ENCODE measurements at places on chromosomes 3 and 15.

- H3K27me3 ChIP-seq, result no peaks in the 10 kb centered on the region
- H3K36me3 ChIP-seq, result no peaks in the 10 kb centered on the region
- H3K4me3 ChIP-seq, result no peak overlapping the region
- H3K27ac ChIP-seq, result no peak overlapping the region
Observed at GRCh38 chr15:61106044-61106834, 122.9 kb downstream of the RORA start.

DNA sequence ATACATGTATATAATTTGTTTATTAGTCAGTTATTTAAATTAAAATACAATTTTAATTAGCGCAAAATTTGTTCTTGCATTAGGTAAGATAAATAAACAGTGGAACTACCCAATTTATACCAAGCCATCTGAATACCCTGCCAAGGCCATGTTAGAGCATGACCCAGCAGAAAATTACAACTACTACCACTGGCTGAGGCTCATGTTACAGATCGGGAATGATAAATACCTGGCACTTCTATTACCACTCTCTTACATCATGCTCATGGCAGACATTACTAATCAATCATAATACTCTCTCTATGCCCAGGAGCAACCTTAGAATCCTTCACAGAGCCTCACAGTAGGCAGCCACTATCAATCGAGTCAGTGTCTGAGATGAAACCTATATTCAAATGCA is 21.2 kb upstream of the LMOD3 start:
- no peaks in the 10 kb centered on the region for H3K36me3 ChIP-seq
- no peak overlapping the region for H3K27ac ChIP-seq
- no peaks in the 10 kb centered on the region for H3K27me3 ChIP-seq
- no peak overlapping the region for H3K4me3 ChIP-seq

GRCh38 chr3:13098192-13098988 is 25.2 kb upstream of the IQSEC1 start:
- no peaks in the 10 kb centered on the region for H3K36me3 ChIP-seq
- H3K27me3 ChIP-seq, result no peaks in the 10 kb centered on the region
- H3K27ac ChIP-seq, result no peak overlapping the region

DNA sequence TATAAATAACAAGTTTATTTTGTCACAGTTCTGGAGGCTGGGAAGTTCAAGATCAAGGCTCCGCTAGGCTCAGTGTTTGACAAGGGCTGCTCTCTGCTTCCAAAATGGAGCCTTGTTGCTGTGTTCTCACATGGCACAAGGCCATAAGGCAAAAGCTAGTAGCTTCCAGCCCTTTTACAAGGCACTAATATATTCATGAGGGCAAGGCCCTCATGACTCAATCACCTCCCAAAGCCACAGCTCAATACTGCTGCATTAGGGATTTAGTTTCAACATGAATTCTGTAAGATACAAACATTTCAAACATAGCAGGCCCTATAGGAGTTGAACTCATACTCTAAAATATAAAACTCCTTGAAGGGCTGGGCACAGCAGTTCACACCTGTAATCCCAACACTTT is 30.2 kb downstream of the ZBTB11 start:
- no peak for DNase-seq
- no peaks in the 10 kb centered on the region for H3K4me1 ChIP-seq
- no peaks in the 10 kb centered on the region for H3K27me3 ChIP-seq
- H3K27ac ChIP-seq, result no peak overlapping the region
- H3K4me3 ChIP-seq, result no peak overlapping the region
- no peaks in the 10 kb centered on the region for H3K36me3 ChIP-seq

GRCh38 chr3:24550588-24550987 is 55.9 kb upstream of the THRB start:
- peaks cover 9% of the 10 kb centered on the region for H3K4me1 ChIP-seq
- no peak overlapping the region for H3K4me3 ChIP-seq
- no peak overlapping the region for H3K27ac ChIP-seq
- DNase-seq, result no peak
- no peaks in the 10 kb centered on the region for H3K27me3 ChIP-seq
- H3K36me3 ChIP-seq, result no peaks in the 10 kb centered on the region

- peaks cover 23% of the 10 kb centered on the region for H3K27me3 ChIP-seq
- H3K4me3 ChIP-seq, result no peak overlapping the region
Observed at GRCh38 chr3:186828340-186828739, 14.2 kb upstream of the ADIPOQ start.

GRCh38 chr3:30954426-30954825 is 60.0 kb upstream of the GADL1 start:
- no peaks in the 10 kb centered on the region for H3K27me3 ChIP-seq
- no peaks in the 10 kb centered on the region for H3K4me1 ChIP-seq
- H3K27ac ChIP-seq, result no peak overlapping the region
- H3K36me3 ChIP-seq, result no peaks in the 10 kb centered on the region
- H3K4me3 ChIP-seq, result no peak overlapping the region

GRCh38 chr15:42083916-42084315 is 10.4 kb downstream of the PLA2G4D start:
- H3K36me3 ChIP-seq, result no peaks in the 10 kb centered on the region
- no peak overlapping the region for H3K27ac ChIP-seq
- H3K27me3 ChIP-seq, result no peaks in the 10 kb centered on the region
- H3K4me1 ChIP-seq, result peaks cover 14% of the 10 kb centered on the region
- no peak overlapping the region for H3K4me3 ChIP-seq

GRCh38 chr3:81799403-81799802 is 38.0 kb upstream of the GBE1 start:
- no peak overlapping the region for H3K4me3 ChIP-seq
- H3K27me3 ChIP-seq, result no peaks in the 10 kb centered on the region
- no peak for DNase-seq

GRCh38 chr3:21745966-21746365 is 5.0 kb downstream of the ZNF385D start:
- no peak overlapping the region for H3K4me3 ChIP-seq
- H3K4me1 ChIP-seq, result no peaks in the 10 kb centered on the region
- H3K27me3 ChIP-seq, result no peaks in the 10 kb centered on the region
- H3K27ac ChIP-seq, result no peak overlapping the region
- no peak for DNase-seq

DNA sequence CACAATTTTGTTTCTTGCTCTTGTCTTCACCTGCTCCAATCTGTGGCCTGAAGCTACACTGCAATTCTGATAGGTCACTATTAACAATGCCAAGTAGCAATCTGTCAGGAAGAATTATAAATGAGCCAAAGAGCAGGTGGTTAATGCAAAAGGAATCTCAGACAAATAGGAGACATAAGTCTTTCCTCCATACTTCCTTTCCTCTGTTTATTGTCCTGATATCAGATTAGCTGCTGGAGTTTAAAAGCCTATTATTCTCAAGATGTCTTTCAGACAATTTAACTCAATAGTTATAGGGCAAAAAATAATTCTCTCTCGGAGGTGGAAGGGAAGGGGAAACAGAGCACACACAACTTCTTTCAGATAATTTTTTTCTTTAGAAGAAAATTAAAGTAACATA is 491.6 kb downstream of the MFSD1 start:
- H3K27me3 ChIP-seq, result no peaks in the 10 kb centered on the region
- no peak for DNase-seq
- no peak overlapping the region for H3K27ac ChIP-seq

DNA sequence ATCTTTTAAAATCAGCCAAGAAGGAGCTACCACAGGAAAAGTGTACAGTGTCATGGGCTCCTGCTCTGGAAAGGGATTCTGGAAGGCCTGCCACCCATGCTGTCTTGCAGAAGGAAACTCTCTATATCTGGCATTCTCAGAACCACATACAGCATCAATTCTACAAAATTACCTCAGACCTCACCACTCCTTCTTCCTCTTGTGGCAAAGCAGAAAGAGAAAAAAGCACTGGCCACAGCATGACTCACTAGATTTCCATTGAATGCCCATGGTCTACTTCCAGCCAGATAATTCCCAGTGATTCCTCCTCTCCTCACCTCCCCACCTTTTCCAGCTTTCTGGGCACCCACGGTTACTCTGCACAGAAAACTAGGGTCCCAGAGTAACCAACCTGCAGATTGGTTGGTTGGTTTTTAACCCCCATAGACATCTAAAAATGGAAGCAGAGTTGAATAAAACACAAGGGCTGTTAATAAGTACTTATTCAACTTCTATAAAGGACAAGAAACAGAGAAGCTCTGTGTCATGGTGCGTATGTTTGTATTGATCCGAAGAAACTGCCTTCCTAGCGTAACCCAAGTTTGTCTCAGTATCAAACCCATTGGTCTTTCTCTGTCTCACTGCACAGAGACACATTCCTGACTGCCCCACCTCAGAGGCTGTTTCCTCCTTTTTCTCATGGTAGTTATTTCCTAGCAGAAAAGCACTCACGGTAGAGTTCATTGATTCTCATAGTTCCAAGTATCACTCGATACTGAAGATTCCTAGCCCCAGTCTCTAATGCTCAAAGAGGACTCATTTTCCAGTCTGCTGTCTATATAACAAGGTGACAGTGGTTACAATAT is 67.7 kb downstream of the LDHAL6B start:
- H3K4me3 ChIP-seq, result no peak overlapping the region
- peak overlapping the region; percentile 41 for H3K27ac ChIP-seq
- H3K4me1 ChIP-seq, result peaks cover 14% of the 10 kb centered on the region
- DNase-seq, result no peak

DNA sequence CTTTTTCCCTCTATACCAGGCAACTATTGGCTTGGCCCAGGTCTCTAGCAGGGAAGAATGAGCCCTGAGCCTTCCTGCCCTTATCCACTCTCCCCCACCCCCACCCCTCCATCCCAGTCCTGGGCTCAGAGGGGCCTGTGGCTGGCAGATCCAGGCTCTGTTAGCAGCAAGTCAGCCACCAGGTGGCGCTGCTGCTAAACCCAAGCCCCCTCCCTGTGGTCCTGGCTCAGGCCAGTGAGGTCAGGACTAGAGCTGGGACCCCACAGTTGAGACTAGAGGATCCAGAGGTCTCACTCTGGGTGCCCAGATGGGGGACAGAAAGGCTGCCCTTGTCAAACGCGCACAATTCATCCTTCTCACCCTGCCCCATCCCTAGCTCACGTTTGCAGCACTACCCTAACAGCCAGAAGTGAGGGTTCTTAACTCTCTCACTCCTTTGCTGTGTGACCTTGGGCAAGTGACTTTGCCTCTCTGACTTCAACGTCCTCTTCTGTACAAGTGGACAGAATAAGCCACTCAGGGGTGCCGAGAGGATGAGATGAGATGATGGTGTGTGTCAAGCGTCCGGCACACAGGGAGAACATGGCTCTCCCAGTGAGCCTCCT is 46.8 kb upstream of the SLC6A1 start:
- no peak overlapping the region for H3K4me3 ChIP-seq
- no peaks in the 10 kb centered on the region for H3K27me3 ChIP-seq
- DNase-seq, result peak; percentile 64
- no peak overlapping the region for H3K27ac ChIP-seq
- H3K36me3 ChIP-seq, result no peaks in the 10 kb centered on the region

GRCh38 chr3:122988508-122988907 is 39.1 kb downstream of the SEMA5B start:
- no peak for DNase-seq
- no peak overlapping the region for H3K4me3 ChIP-seq
- H3K27ac ChIP-seq, result no peak overlapping the region
- H3K27me3 ChIP-seq, result no peaks in the 10 kb centered on the region
- H3K4me1 ChIP-seq, result no peaks in the 10 kb centered on the region
- H3K36me3 ChIP-seq, result no peaks in the 10 kb centered on the region

DNA sequence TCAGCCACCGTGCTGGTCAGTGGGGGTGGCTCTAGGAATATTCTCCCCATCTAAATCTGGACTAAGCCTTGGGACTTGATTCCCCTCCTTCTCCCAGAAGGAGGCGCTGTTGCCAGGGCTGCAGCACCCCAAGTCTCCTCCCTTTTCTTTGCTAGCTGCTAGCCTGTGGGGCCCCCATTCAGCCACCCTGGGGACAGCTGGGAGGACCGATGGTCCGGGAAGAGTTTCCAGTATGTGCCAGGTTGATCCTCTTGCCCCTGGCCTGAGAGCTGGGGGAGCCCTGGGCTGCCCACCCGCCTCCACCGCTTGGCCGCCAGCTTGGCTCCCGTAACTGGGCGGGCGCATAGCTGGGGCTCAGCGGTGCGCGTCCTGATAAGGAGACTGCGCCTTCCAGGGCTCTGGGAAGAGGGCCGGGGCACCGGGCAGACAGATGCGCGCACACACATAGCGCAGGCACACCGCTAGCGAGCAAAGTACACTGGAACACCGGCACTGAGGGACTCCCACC is 4.2 kb downstream of the SMAD6 start:
- no peak overlapping the region for H3K4me3 ChIP-seq
- H3K36me3 ChIP-seq, result no peaks in the 10 kb centered on the region
- H3K4me1 ChIP-seq, result peaks cover 55% of the 10 kb centered on the region
- H3K27me3 ChIP-seq, result no peaks in the 10 kb centered on the region

DNA sequence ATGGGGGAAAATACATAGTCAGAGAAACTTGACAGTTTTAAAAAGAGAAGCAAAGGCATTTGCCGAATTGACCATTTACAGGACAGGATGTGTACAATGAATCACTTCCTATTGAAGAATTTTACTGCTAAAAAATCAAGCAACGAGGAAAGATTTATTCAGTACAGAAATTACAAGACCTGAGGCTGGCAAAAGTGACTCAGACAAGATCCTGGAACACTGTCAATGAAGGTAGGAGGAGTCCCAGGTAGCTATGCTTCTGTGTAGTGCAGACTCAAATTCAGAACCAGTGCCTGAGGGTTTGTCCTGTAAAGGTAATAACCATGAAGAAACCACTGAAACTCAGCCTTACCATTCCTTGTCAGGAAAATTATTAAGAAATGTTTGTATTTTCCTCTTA is 120.9 kb downstream of the ZMAT3 start:
- H3K36me3 ChIP-seq, result no peaks in the 10 kb centered on the region
- H3K27me3 ChIP-seq, result no peaks in the 10 kb centered on the region
- H3K27ac ChIP-seq, result no peak overlapping the region
- no peak for DNase-seq
- H3K4me3 ChIP-seq, result no peak overlapping the region

DNA sequence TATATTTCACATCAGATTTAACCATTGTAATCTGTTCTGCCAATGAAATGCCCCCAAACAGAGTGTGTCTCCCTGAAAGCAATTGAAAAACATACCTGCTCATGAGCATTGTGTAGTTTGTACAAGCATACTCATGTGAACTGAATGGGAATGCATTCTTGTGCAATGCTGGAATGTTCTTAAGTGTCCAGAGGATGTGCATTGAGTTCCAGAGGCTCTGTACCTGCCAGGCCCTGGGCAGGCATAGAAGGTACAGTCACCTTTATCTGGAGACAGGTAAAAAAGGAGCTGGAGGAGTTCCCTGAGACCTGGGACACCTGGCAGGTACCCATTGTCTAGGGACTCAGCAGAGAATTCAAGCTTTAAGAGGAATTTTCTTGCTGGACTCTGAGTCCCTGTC is 2.8 kb downstream of the MRAS start:
- no peak overlapping the region for H3K4me3 ChIP-seq
- H3K4me1 ChIP-seq, result peaks cover 18% of the 10 kb centered on the region
- no peaks in the 10 kb centered on the region for H3K36me3 ChIP-seq
- no peak overlapping the region for H3K27ac ChIP-seq

DNA sequence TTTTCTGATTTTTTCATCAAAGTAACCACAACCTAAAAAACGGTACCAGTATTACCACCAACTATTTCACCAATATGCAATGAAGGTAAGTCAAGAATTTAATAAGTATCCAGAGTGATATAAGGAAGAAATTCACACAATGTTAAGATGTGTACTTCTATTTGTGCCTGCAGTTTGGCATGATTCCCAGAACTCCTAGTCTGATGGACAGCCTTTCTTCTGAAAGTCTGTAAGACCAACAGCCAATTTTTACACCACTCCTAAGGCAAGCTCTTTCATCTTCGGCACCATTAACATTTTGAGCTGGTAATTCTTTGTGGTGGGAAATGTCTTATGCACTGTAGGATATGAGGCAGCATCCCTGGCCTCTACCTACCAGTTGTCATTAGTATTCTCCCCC is 108.3 kb downstream of the VPS13C start:
- peaks cover 9% of the 10 kb centered on the region for H3K36me3 ChIP-seq
- H3K4me1 ChIP-seq, result peaks cover 7% of the 10 kb centered on the region
- no peak overlapping the region for H3K4me3 ChIP-seq
- H3K27me3 ChIP-seq, result no peaks in the 10 kb centered on the region
- H3K27ac ChIP-seq, result no peak overlapping the region

Data from body of pancreas (tissue), 4 donors.